ENCODE measurements at places on chromosomes 12 and 14. TPM values are rescaled to one million over a fixed set of nuclear protein-coding genes. Genes with fewer than 3 reads are reported as not detected.

- no peak for DNase-seq
Observed at GRCh38 chr12:32548691-32549281, 130.3 kb upstream of the DNM1L start.

DNA sequence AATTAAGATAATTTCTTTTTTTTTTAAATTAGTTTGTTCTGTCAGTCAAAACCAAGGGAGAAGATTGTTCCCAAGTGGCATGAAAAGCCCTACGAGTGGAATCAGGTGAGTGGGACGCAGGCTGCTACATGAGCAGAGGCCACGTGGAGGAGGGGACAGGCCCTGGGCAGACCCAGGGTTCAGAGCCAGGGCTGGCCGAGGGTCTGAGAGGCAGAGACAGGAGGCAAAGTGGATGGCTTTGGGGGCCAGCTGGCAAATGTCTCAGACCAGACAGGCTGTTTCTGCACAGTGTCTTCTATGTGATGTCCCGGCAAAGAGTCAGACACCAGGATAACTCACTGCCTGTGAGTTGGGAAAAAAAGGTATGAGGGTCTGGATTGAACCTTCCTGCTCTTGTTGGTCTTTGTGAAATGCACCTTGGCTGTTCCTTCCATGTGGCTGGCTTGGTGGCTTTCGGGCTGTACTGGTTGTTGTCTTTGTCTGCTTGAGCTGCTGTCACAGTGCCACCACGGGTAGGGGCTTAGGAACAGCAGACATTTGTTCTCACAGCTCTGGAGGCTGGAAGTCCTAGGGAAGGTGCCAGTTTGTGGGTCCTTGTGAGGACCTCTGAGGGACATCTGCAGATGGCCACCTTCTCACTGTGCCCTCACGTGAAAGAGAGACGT is 35.8 kb upstream of the ASPG start:
- DNase-seq = no peak

DNA sequence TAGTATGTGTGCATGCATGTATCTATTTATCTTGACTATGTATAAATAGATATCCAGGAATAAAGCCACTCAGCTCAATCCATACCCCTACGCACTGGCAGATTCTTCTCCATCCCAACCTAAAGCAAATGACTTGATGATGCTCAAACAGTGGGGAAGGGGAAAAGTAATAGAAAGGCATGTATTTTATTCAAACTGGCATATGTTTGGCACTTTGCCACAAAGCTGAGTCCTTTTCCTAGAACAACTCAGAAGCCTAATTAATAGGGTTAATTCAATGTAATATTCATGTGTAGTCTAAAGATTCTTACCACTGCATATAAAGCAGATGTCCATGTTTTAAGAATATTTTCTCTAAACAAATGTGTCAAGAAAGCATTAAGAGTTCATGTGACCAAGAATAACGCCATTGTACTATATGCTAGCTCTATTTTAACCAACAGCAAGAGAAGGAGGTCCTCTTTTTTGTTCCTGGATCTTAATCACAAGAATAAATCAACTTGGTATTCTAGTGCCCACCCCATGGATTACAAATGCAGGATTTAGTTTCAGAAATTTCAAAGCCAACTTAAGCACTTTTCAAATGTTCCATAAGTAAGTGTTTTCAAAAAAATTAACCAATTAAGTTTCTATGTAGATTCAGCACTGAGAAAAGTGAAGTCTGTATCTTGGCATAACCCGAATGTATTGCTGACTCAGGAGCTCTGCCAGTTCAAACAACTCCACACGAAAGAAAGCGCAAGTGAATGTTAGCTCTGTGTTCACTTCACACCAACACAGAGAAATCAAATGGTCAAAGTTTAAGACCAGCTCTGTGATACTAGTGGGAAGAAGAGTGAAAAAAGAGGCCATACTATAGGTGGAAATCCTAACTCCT is 233.6 kb downstream of the MED13L start:
- DNase-seq = no peak

DNA sequence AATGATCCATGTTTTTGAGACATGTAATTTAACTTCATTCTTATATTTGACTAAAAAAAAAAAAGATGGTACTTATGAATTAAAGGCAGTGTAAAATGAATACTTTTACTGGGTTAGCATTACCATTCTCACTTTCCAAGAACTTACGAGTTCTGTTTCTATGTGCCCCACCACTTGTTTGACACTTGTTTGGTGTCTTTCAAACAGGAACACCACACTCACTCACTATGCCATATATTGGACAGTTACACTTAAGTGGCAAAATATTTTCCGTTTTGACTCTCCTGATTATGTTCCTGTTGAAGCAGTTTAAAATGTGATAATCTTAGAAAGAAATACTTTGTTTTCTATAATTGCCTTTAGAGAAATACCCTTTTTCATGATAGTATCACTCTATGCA is 56.6 kb upstream of the ATXN7L3B start:
- DNase-seq = no peak

FOXG1 gene
- not detected for total RNA-seq

GRCh38 chr12:88310069-88310468 is 168.0 kb downstream of the TMTC3 start:
- DNase-seq = no peak

AMN gene
- 17.0 TPM for total RNA-seq

TSPAN11 gene
- total RNA-seq = not detected

Measured in Calu3 (cell line).